ENCODE measurements at places on chromosomes 6 and 20.

GRCh38 chr6:131946992-131947955 lies 3.9 kb downstream of the CCN2 start:
- DNase-seq, result peak; percentile 64

DNA sequence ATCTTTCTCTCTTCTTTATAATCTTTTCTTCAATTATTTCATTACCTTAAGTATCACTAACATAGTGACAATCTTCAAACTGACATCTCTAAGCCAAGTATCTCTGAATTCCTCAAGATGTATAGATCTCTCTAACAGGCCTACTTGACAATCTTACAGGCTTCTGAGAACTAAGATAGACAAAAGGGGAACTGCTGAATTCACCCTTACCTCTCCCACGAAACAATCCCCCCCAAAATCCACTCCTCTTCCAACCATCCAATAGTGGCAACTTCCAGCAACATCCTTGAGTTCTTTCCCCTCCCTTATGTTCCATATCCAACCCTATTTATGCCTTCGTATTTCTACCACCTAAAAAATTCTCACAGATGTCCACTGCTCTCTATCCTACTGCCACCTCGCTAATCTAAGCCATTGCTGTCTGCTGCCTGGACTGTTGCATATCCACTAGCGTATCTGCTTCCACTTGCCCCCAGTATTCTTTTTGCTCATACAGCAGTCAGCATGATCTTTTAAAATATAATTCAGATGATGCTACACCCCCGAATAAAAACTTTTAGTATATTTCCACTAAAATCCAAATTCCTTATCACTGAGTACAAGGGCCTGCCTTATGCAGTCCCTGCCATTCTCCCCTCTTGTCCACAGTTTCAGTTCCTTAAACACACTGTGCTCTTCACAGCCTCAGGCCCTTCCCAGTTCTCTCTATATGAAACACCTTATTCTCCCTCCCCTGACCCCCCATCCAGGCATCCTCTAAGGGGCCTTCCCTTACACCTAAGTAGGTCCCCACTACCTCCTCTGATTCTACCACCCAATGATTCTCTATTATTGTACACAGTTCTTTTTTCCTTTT lies 8.0 kb downstream of the REPS1 start:
- no peak for DNase-seq

GRCh38 chr20:33334111-33334510 lies 51.1 kb downstream of the BPIFB1 start:
- no peak for DNase-seq

DNA sequence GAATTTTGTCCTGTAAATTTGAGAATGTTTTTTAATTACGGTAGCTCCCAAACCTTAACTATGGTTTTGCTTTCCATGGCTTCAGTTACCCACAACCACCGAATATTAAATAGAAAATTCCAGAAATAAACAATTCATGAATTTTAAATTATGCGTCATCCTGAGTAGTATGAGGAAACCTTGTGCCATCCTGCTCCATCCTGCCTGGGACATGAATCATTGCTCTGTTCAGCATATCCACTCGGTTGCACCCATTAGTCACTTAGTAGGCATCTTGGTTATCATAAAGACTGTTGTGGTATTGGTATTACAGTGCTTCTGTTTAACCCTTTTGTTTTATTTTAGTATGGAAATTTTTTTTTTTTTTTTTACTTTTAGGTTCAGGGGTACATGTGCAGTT lies 39.7 kb downstream of the KCNS1 start:
- DNase-seq, result peak; percentile 76

- DNase-seq, result no peak
Measured at GRCh38 chr6:46808806-46809205, 15.6 kb downstream of the MEP1A start.

GRCh38 chr6:24274441-24275083 lies 83.3 kb downstream of the DCDC2 start:
- peak; percentile 35 for DNase-seq

DNA sequence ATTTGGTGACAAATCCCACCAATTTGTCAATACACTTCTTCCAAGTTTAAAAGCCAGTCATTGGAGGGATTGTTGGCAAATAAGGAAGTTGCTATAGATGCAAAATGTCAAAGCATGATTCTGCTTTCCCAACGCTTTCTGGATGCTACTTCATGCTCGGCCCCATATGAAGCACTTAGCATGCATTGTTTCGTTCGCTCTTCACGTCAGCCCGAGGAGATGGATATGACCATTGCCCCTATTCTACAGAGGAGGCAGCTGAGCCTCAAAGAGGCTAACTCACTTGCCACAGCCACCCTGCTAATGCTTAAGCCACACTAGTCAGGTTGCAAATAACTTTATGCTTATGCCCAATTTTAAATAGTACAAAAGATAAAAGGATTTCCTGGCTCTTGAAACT lies 2.8 kb upstream of the NXT1 start:
- DNase-seq, result no peak

- DNase-seq, result no peak
Measured at GRCh38 chr6:91941838-91942237, 1355.0 kb upstream of the MAP3K7 start.

GRCh38 chr6:154590756-154591155 lies 80.3 kb upstream of the CNKSR3 start:
- DNase-seq, result no peak

GRCh38 chr6:166317261-166318212 lies 9.3 kb upstream of the PRR18 start:
- DNase-seq, result no peak

DNA sequence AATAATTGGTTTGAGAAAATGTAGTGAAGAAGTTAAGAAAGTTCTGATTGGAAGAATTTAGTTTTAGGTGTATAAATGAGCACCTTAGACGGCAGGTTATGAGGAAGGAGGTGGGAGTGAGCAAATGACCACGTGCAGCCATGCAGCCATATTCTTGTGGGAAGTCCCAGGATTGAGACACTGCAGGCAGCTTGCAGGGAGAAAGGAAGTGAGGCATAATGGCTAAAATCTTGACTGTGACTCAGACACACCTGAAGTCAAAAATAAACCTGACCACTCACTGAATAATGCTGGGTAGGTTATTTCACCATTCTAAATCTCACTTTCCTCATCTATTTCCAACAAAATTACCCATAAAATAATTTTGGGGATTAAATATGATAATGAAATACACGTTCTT lies 16.6 kb downstream of the DSE start:
- peak; percentile 53 for DNase-seq

GRCh38 chr20:17699931-17700351 lies at the start of gene BANF2:
TSS of gene BANF2 (plus strand) at chr20:17699966. CDS start at chr20:17725026, 25,060 bp downstream.
- no peak for DNase-seq

DNA sequence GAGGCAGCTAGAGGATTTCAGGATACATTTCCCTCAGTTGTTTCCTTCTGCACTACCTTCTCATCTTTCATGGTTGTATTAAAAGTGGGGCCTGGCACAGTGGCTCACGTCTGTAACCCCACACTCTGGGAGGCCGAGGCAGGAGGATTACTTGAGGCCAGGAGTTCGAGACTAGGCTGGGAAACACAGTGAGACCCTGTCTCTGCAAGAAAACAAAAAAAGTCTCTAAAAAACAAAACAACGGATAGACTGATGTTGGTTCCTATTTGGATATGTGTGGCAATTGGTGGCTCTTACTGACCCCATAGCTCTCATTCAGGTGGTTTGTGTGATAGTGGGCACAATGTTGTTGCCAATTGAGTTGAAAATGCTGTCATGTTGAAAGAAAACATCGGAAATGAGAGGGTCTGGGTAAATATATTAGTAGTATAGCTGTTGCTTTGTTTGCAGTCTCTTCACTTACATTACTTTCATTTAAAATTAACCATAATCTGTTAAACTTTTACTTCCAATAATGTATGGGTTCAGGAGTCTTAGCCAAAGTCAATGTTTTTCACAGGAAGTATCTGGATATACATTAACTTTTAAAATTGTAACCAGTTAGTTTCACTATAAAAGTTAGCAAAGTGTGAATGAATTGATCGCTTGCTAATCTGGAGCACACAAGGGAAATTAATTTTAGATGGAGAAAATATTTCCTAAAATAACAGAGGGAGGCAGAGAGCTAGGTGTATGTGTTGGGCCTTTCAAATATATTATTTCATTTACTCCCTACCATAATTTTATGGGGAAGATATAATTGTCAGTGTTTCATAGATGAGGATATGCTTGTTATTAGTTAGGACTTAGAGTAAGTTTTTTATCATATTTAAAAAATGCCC lies 31.1 kb downstream of the UTRN start:
- DNase-seq, result no peak

- no peak for DNase-seq
Measured at GRCh38 chr6:20408851-20409250, 7.2 kb downstream of the E2F3 start.

GRCh38 chr6:116450769-116451740 lies 10.1 kb upstream of the CALHM6 start:
- DNase-seq, result no peak

GRCh38 chr20:15345287-15345686 lies 1007.9 kb upstream of the FLRT3 start:
- DNase-seq, result no peak

- no peak for DNase-seq
Measured at GRCh38 chr20:50689864-50690649, 1.3 kb downstream of the RIPOR3 start.

GRCh38 chr20:15565786-15566185 lies 1007.5 kb downstream of the KIF16B start:
- DNase-seq, result no peak

DNA sequence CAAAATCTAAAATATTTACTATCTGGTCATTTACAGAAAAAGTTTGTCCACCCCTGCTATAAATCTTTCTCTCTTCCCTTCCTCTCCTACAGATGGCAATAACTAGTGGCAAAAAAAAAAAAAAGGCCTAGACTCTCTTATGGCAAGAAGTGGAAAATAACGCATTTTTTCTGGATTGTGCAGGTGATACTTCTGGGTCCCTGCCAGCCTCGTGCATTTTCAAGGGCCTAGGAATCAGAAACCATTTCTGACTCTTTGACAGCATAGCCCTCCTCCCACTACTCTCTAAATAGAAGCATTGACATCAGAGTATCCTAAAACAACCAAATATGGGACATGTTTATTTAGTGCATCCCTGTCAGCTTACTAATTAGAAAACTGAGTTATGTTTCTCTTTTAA lies 251.0 kb downstream of the KHDC1L start:
- DNase-seq, result no peak

DNA sequence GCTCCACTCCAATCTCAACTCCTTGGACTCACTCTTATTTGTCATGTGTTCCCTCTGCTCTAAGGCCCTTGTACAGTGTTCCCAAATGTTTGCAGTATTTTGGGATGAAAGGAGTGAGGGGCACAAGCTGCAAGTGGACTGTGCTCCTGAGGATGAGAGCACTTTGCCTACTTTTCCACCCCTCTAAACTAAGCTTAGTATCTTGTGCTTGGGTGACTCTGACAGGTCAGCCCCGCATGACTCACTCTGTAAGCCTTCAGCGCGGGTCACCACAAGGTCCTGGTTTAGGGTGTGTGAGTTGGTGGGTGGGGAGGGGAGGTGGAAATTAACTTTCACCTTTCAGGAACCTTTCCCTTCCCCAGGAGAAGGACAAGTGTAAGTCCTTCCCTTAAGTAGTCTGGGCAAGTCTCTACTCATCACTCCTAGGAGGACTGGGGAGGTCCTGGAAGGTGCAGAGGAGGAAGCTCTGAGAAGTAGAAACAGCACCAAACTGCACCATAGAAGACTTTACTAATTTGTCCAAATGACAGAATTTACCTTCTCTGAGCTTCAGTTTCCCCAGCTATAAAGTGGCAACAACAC lies 68.8 kb upstream of the EPB41L1 start:
- DNase-seq, result peak; percentile 88

Measured in ACHN (cell line).